ENCODE measurements at places on chromosomes 16 and 17. TPM values are rescaled to one million over a fixed set of nuclear protein-coding genes. Genes with fewer than 3 reads are reported as not detected.

DPEP3 gene
- 0.48 TPM for total RNA-seq

PYDC1 gene
- not detected for total RNA-seq

SEPTIN1 gene
- total RNA-seq = 191 TPM

MPP2 gene
- total RNA-seq = 2.3 TPM

KRT36 gene
- total RNA-seq = not detected

TSPOAP1 gene
- total RNA-seq = 28.5 TPM

ABCC6 gene
- not detected for total RNA-seq

CCDC40 gene
- total RNA-seq = 0.70 TPM

MRPL12 gene
- 24.8 TPM for total RNA-seq

KRTAP4-3 gene
- not detected for total RNA-seq

PLCD3 gene
- total RNA-seq = 4.8 TPM

SOX9 gene
- 0.35 TPM for total RNA-seq

DNA sequence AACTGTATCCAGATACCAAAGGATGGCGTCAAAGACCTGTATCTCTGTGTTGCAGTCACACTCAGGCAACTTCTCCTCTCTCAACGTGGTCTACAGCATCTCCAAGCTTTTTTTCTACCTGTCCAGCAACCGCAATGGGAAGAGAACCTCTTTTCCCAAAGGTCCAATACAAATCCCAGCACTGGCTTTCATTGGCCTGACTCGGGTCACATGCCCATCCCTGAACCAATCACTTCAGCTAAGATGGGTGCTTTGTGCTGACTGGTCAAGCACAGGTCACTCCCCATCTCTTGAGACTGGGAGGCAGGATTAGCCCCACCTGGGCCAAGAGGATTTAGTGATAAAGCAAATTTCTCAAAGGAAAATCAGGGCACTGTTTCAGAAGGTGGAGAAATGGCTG lies 71.2 kb upstream of the C16orf82 start:
- no peak for DNase-seq

GRCh38 chr16:19356024-19356952 lies 61.4 kb upstream of the TMC5 start:
- DNase-seq = no peak

DNA sequence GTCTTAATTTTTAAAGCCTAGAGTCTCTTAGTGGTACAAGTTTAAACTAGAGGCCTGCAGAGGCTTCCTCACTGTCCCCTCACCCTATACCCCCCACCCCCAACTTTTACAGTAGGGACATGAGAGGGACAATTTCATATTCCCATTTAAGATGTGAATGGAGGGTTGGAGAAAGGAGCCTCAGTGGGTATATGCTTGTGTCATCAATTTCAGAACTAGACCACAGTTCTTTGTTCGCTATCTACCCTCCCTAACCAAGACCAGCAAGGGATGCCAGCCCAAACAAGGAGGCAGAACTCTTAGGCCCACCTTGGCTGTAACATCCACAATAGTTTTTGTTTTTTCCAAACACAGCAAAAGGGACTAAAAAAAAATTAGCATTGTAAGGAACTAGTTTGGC lies 14.0 kb upstream of the SALL1 start:
- no peak for DNase-seq

DNA sequence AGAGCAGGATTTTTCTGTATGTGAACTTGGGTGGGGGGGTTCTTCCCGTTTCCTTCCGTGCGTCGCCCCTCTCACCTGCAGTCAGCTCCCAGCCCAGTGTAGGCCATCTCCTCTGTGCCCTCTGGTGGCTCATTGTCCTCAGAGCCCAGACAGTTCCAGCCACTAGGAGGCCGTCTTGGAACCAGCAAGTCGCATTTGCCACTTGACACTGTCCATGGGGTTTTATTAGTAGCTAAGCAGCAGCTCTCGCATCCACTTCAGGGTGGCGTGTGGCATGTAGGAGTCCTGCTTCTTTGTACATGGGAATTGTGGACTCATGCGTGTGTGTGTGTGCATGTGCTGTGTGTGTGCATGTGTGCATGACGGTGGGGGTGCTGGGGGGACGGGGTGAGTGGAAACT lies 74.0 kb downstream of the SEC14L1 start:
- DNase-seq = no peak

- no peak for DNase-seq
Observed at GRCh38 chr16:23062524-23062923, 86.7 kb downstream of the USP31 start.

- DNase-seq = no peak
Observed at GRCh38 chr17:41565338-41565737, 6.5 kb downstream of the KRT9 start.

DNA sequence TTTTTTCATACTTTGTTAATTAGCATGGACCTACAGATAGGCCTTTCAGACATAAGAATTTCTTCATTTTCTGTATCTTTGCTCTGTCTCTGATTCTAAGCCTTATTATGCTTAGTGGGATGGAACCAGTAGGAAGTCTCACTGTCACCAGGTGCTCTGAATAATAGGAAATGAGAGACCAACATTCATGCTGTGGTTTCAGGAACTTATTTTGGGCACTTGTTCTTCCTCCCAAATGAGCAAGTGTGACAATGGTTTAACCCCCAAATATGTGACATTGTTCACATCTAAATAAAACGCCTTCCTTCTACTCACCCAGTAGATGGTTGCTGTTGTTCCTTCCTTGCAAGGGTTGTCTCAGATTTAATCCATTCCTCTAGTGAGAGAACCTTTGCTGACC lies 100.2 kb downstream of the SYCE1L start:
- no peak for DNase-seq

- no peak for DNase-seq
Observed at GRCh38 chr17:65633988-65634387, 72.5 kb upstream of the AXIN2 start.

DNA sequence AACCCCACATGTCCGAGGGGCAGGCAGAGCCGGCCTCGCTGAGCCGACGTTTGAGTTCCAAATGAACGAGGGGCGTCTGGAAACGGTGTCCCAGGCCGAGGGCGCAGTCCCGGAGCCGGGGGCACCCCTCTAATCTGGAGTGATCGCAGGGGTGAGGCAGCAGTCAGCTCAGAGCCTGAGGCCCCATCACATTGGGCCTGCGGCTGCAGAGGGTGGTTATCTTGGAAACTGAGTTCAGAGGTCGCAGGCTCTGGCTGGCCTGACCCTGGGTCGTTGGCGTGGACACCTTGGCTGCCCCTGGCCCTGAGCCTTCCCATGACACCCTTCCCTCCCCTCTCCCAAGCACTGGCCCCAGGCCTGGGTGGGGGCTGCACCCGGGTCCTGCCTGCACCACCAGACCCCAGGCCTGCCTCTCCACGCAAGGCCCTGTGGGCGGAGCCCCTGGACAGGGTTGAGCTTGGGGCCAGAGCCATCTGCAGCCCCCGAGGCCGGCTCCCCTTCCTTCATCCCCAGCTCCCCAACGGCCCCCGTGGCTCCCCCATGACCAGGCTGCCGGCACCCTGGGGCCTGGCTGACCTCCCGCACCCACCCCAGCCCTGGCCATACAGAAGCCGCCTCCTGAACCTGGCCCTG lies 45.6 kb downstream of the ZFPM1 start:
- no peak for DNase-seq

DNA sequence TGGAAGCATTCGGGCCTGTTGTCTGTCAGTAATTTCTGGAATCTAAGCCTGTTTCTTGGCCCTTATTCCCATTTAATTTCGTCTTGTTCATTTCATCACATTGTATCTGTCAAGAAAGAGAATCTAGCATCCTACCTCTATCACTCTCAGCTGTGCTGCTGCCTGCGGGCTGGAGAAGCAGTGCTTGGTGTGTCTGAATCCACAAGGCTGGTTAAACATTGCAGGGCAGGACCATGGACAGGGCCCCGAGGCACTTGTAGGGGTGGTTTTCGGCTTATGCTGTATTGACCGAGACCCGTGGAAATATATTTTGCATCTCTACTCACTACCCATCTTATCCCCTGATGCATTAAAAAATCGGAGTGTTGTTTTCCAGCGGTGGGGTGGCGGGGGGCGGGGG lies 3.1 kb downstream of the RAB11FIP4 start:
- no peak for DNase-seq

- no peak for DNase-seq
Observed at GRCh38 chr16:73735018-73735417, 561.6 kb upstream of the PSMD7 start.

DNA sequence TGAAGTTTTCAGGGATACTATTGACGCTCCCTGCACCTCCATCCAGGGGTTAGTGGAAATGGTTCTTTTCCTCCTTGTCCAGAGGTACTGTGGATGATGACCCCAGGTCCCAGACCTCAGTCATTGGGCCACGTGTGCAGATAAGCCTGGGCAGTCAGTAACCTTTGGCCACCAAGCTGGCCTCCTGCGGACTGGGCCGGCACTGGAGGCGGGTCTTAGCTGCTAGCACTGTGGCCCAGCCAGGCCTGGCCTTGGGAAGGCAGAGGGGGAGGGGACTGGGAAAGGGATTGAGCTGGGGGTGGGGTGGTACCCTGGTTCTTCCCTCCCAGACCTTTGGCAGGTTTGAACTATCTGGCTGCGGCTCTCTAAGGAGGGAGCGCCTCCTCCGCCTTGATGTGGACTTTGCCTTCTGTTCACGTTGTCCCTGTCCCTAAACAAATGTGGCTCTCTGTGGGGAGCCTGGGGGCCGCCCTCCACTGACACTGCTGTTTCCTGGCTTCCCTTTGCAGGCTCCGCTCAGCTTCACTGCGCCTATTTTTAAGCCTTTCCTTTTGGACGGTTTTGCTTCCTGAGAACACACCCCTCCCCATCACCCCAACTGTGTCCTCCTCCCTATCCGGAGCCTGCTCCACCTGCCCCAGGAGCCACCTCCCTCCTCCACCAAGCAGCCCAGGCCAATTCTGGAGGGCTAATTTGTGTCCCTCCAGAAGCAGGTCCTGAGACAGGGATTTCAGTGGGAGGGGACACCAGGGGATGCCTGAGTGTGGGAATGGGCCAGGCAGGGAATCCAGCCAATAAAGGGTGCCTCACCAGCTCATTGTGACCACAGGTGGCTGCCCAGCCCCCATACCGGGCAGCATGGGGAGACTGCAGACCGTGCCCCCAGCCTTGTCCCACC lies 251.9 kb downstream of the SEC14L1 start:
- DNase-seq = no peak

DNA sequence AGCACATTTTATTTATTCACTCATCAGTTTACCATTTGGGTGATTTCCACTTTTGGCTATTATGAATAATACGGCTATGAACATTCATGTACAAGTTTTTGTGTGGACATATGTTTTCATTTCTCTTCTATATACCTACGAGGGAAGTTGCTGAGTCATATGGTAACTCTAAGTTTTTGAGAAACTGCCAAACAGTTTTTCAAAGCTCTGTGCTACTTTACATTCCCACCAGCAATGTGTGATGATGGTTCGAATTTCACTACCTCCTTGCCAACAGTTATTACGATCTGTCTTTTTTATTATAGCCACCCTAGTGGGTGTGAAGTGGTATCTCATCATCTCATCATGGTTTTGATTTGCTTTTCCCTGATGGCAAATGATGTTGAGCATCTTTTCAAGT lies 63.7 kb upstream of the MRTFB start:
- DNase-seq = no peak

GRCh38 chr16:66740010-66740409 lies 11.4 kb downstream of the DYNC1LI2 start:
- no peak for DNase-seq

DNA sequence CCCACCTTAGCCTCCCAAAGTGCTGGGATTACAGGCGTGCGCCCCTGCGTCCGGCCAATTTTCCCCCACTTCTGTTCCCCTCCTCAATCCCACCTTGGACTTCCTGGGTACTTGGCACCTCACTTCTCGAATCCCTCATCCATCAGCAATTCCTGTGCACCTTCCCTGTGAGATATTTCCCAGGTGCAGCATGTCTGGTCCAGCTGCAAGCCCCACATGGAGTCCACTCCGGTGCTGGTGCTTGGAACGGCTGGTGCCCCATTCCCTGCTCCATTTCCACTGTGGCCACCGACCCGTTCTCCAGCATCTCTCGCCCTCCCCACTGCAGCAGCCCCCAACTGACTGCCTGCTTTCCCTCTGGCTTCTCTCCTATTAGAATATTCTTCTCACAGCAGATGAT lies 35.3 kb downstream of the NOL11 start:
- no peak for DNase-seq

GRCh38 chr16:76931186-76931585 lies 259.8 kb upstream of the MON1B start:
- DNase-seq = no peak

- no peak for DNase-seq
Observed at GRCh38 chr16:57026778-57027062, 37.4 kb downstream of the NLRC5 start.

- no peak for DNase-seq
Observed at GRCh38 chr16:16106466-16106865, 116.8 kb downstream of the ABCC6 start.

DNA sequence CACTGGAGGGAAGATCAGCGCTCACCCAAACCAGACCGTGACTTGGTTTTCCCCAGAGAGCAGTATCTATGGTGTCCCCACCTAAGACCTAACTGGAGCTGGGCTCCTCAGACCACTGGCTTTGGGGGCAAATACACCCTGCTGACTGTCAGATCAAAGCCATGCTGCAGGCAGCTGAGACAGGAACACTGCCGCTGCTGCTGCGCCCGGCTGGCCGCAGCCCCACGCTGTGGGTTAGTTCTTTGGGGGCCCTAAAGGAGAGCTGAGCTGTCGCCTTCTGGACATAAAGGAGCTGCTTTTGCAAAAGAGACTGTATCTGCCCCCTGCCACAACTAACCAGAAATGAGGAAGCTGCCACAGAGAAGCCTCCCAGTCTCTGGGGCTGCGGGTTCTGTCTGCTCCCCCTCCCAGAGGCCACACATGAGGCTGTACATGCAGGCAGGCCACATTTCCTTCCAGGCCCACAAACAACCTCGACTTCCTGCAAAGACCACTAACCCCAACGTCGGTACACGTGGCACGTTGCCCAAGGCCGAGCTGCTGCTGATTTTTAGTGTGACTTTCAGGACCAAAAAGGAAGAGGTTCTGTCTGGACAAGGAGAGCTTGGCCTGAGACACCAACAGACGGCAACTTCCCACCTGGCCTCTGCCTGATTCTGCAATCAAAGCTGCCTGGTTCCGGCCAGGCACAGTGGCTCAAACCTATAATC lies 18.2 kb upstream of the ABR start:
- peak; percentile 70 for DNase-seq

GRCh38 chr17:45380991-45381390 lies 51.7 kb downstream of the ARHGAP27 start:
- DNase-seq = no peak

- no peak for DNase-seq
Observed at GRCh38 chr17:33371377-33371776, 78.3 kb upstream of the ASIC2 start.

- DNase-seq = no peak
Observed at GRCh38 chr17:7932483-7932891, 481 bp downstream of the CNTROB start.

GRCh38 chr16:83963277-83964119 lies 4.5 kb upstream of the NECAB2 start:
- DNase-seq = no peak

- DNase-seq = no peak
Observed at GRCh38 chr16:49012961-49013726, 268.5 kb downstream of the CBLN1 start.

- no peak for DNase-seq
Observed at GRCh38 chr16:75340741-75341491, 89.5 kb upstream of the BCAR1 start.

All from T-cell (primary cell).